ENCODE measurements at places on chromosomes 4 and X.

DNA sequence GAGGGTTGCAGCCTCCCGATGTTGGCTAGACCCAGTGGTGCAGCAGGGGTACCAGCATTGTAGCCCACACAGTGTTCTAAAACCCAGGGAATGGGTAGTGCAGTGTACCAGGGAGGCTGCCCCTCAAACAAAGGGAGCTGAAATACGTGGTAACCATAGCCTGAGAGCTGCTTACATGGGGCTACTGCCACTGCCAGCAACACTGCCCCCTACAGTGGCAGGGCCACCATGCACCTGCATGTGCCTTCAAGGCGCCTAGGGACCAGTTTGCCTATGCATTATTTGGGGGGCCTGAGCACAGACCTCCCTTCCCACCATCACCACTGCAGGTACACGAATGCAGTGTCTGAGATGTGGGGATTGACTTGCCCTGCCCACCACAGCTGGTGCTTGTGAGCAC lies 21.0 kb upstream of the BMP15 start:
- DNase-seq: no peak

- DNase-seq: no peak
Observed at GRCh38 chr4:94623126-94623911, 134.4 kb upstream of the BMPR1B start.

DNA sequence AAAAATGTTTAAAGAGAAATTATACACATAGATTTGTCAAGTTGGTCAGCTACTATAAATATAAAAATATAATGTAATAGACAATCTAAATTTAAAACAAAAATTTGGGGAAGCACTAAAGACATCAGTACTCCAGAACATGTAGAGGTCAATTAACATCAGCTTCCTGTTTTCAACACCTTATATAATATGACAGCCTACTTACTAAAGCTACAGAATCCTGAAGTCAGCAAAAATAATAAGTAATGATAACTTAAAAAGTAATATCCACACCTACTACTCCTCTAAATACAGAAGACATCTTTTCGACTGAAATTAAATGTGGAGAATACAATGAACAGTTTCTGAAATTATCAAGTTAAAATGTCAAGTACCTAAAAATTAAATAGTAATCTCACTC lies 118.6 kb downstream of the LRBA start:
- DNase-seq: no peak

DNA sequence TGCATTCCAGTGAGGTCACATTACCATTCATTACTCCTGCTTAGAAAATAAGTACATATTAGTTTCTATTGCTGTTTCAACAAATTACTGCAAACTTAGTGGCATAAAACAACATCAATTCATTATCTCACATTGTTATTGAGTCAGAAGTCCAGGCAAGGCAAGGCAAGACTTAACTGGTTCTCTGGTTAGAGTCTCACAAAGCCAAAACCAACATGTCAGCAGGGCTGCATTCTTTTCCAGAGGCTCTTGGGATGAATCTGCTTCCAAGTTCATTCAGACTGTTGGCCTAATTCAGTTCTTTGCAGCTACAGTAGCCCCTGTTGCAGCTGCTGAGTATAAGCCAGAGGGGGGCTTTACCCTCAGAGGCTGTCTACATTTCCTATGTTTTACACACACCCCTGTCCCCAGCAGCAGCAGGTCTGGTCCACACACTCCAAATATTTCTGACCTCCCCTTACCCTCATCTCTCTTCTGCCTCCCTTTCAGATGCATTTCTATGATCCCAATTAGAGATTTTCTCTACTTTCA lies 892.1 kb upstream of the EPHA5 start:
- no peak for DNase-seq

- no peak for DNase-seq
Observed at GRCh38 chr4:7191546-7192251, 639 bp upstream of the SORCS2 start.
